Naive B cell (primary cell): ENCODE measurements at places on chromosomes 7 and 10. TPM values are rescaled to one million over a fixed set of nuclear protein-coding genes. Genes with fewer than 3 reads are reported as not detected.

Gene C10orf62
- polyA plus RNA-seq, result not detected

Gene INSYN2A
- not detected for polyA plus RNA-seq

Gene NCF1
- polyA plus RNA-seq, result 589 TPM

Gene ANXA11
- 146 TPM for polyA plus RNA-seq

Gene CALU
- 29.6 TPM for polyA plus RNA-seq

Gene TCAF2
- polyA plus RNA-seq, result 6.7 TPM

DNA sequence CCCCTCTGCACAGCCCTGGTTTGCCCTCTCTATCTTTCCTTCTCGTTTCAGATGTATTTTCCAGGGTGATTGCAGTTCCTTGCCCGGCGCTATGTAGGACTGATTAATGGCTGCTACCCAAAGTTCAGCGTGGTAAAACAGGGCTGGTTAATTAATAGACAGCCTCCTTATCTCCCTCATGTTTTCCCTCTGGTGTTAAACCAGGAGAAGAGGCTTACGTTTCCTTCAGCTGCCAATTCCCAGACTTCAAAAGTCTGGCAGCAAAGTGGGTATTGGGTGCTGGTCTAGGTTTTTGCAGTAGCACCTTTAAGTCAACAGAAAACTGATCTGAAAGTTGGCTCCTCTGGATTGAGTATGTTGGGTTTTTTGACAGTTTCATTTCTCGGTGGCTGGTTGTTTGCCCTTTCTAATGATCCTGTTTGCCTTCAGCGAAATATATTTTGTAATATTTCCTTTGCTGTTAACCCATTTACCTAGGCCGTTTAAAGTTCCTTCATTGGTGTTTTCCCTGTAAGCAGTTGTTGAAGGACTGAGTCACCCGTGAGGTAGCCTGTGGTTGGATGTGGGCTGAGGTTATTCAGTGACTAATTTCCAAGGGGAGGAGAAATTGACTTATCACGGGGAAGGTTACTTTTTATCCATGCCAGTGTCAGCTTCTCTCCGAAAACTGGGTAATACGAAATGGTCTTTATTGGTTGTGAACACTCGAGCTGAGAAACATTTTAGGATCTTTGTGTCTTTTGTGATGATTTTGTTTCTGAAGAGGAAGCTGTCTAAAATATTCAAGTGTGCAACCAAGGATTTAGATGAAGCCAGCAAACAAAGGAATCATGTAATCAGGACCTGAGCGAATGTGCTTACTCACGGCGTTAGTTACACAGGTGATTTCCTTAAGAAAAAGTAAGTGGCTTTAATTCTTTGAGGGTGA is 257.2 kb downstream of the KIAA1217 start:
- DNase-seq, result no peak

GRCh38 chr10:3765146-3765545 is 19.9 kb downstream of the KLF6 start:
- DNase-seq, result no peak

DNA sequence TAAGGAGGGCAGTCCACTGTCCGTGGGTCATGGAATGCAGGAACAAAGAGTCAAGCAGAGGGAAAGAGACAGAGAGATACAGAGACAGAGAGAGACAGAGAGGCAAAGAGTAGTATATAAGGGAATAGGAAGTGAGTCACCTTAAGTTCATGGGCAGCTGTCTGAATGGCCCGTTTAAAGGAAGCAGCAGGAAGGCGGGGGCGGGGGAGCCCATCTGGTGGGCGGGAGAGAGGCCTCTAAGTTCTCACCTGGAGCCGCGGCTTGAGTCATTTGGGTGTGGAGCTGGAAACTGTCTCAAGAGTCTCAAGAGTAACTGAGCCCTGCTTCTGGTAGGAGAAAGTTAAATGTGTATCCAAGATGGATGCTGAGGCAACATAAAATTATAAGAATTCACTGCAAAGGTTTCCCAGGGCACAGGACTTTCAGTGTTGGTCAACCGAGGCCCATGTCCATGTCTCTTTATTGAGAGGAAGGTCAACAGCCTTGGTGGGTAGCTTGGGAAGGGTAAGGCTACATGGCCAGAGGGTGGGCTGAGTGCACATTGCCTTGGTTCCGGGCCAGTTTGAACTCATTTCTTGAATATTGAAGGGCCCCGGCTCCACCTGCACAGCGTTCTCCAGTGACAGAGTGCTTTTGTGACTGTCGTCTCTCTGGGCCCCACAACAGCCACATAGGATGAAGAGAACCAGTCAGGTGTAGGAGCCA is 85.5 kb upstream of the CACUL1 start:
- DNase-seq, result no peak

DNA sequence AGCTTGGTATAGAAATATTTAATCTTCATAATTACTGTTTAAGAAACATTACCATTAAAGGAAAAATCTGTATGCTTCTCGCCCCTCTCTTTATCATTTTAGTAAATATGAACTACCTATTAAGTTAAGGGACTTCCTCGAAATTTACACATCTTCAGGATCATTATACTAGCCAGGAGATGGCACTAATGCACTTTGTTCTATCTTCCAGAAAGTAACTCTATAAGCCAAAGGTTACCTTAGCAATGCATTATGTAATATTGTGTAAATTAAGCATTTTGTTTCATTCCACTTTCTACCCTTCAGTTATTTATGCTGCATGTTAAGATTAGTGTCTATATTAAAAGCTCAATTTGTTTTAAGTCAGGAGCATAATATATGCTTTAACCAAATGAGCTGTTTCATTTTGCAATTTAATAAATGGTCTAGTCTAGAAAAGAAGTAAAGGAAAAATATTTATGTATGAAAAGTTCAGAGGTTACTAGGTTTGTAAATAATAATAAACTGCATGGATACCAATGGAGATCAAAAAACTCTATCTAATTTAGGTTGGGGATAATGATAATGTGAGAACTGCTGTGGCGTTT is 128.5 kb downstream of the ANKRD7 start:
- no peak for DNase-seq

DNA sequence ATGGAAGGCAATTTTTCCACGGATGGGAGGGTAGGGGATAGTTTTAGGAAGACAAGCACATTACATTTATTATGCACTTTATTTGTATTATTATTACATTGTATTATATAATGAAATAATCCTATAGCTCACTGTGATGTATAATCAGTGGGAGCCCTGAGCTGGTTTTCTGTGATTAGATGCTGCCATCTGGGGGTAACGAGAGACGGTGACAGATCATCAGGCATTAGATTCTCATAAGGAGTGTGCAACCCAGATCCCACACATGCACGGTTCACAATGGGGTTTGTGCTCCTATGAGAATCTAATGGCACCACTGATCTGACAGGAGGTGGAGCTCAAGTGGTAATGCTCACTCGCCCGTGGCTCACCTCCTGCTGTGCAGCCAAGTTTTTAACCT is 103.9 kb upstream of the STK17A start:
- DNase-seq, result no peak

DNA sequence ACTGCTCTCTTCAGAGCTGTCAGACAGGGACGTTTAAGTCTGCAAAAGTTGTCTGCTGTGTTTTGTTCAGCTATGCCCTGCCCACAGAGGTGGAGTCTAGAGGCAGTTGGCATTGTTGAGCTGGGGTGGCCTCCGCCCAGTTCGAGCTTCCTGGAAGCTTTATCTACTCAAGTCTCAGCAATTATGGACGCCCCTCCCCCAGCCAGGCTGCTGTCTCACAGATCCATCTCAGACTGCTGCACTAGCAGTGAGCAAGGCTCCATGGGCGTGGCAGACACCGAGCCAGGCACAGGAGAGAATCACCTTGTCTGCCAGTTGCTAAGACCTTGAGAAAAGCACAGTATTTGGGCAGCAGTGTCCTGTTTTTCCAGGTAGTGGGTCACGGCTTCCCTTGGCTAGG is 98.1 kb downstream of the SDHAF3 start:
- DNase-seq, result no peak

GRCh38 chr10:96254976-96255375 is 16.4 kb downstream of the BLNK start:
- no peak for DNase-seq

DNA sequence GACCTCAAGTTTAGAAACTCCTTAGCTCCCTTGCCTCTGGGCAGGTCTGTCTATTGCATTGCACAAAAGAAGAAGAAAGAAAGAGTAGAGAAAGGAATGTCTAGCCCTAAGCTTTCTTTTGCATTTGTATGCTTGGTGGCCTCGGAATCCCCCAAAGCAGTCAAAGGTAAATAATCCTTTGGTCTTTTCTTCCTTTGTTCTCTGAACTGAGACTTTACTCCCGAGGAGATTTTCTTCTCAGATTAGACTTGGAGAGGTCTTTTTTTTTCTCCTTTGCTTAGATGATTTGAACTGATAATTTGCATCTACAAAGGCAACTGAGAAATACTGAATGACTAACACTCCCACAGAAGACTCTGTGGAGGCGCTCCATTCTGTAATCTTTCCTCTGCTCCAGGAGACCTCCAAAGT is 93.2 kb downstream of the AKR1D1 start:
- DNase-seq, result no peak

- no peak for DNase-seq
These were observed 74.8 kb downstream of the PARD3 start for GRCh38 chr10:34740321-34740720.

GRCh38 chr7:136399385-136399784 is 422.2 kb upstream of the MTPN start:
- DNase-seq, result no peak

DNA sequence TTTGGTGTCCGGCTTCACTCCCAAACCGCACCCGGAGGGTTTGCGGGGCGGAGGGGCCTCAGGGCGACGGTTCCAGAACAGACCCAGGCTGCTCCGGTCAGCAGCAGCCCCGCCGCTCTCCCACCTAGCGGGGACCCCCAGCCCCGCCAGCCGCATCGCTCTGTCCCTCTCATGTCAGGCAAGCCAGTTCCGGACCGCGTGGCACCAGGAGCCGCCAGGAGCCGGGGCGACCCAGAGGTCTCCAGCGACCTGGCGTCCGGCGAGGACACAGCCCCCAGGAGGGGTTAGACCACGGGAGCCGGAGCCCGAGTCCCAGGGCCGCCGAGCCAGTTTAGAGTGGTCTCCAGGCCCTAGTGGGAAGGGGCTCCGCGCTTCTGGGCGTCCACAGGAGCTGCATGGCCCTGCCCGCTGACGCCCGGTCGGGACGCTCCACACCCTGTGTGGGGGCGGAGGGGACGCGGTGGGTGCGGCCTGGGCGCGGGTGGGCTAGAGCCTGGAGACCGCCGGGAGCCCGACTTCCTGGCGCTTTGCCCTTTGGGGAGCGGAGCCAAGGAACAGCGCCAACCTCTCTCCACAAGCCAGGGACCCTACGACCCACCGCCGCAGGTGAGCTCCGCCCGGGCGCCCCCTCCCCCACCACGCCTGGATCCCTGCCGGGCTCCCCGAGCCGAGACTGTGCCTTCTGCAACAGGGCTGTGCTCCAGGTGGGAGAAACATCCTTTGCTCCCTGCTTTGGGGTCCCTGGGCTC is 43.4 kb downstream of the ZNF117 start:
- DNase-seq, result no peak

- no peak for DNase-seq
These were observed 271.0 kb downstream of the MTERF1 start for GRCh38 chr7:91609525-91609924.

- no peak for DNase-seq
These were observed 56.1 kb downstream of the SLIT1 start for GRCh38 chr10:97129666-97130065.

- no peak for DNase-seq
These were observed 38.9 kb upstream of the KAT6B start for GRCh38 chr10:74787457-74787856.

DNA sequence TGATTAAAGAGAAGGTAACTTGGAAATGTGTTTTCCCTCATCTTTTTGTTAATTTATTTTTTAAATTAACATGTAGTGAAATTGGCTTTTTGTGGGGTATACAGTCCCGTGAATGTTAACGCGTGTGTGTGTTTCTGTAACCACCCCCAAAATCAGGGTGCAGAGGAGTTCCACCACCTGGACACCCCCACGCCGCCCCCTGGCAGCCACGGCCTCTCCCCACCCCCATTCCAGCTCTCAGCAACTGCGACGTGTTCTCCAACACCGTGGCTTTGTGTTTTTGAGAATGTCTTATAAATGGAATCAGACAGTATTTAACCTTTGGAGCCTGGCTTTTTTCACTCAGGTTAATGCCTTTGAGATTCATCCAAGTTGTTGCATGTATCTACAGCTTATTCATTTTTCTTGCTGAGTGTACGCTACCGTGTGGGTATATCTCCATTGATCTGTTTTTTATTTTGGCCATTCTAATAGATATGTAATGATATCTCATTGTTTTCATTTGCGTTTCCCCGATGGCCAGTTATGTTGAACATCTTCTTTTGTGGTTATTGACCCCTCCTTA is 218.8 kb downstream of the EBF3 start:
- no peak for DNase-seq

DNA sequence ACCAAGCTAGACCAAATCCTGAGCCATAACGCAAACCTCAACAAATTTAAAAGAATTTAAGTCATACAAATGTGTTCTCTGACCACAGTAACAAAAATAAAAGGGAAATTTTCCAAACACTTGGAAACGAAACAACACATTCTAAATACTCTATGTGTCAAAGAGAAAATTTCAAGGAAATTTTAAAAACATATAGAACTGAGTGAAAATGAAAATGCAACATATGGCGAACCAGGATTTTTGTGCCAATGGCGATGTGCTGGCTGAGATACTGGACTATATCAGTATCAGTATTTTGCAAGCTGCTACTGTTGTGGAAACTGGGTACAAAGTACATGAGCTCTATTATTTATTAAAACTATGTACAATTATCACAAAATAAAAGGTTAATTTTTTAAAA is 34.1 kb downstream of the KNDC1 start:
- no peak for DNase-seq
